ENCODE measurements at places on chromosomes 7 and 10.

- DNase-seq, result no peak
Measured at GRCh38 chr10:119281581-119282071, 74.3 kb downstream of the GRK5 start.

- no peak for DNase-seq
Measured at GRCh38 chr10:9331583-9332008, 1277.1 kb downstream of the GATA3 start.

DNA sequence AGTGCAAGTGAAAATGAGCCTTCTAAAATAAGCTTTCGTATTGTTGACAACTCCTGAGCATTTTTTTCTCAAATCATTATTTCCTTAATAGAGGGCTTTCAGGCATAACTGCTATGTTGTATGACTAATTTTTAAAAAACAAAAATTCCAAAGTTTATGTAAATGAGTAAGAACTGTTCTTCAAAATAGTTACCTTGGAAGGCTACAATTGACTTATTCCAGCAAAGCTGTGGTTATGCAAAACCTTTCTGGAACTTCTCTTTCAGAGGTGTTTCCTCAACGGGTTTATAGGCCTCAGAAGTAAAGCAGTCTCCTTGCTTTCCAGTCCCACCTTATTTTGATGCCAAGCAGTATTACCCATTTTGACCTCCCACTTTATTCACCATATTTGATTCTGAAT, 2.5 kb downstream of the SLC25A28 start:
- DNase-seq, result no peak

DNA sequence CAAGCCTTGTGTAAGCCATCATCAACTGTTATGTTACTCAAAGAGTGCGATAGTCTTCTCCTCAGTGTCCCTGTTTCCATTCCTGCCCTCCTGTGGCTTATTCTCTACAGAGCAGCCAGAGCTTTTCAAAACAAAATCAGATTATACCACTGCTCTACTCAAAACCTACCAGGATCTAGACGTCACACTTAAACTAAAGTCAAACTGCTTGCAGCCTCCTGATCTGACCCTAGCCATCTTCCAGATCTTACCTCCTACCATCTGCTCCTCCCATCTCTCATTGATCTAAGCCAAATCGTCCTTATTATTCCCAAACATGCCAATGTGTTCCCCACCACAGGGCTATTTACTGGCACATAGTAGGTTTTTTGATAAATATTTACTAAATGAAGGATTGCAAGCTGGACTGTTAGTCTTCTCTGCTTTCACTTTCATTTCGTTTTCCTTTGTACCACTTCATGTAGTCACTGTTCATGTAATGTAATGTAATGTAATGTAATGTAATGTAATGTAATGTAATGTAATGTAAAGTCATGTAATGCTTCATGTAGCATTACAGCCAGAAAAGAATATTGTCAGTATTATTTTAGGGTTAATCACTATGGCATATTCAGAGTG, 116.1 kb downstream of the GPR37 start:
- no peak for DNase-seq

GRCh38 chr10:17010363-17011145, 119.1 kb downstream of the CUBN start:
- DNase-seq, result no peak

DNA sequence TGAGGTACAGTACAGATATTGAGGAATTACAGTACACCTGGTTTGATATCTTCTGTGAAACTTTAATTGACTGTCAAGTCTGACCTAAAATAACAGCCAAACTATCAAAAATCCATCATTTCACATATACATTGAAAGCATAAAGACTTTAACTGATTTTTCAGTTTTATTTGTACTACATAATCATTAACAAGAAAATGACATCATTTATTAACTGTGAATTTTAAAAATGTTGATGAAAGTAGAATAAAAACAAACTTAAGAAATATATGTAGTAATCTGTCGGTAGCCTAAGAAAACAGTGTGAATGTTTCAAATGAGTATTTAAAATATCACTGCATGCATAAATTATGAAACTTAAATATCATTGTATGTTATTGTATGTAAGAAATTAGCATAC, 836.7 kb upstream of the GHITM start:
- DNase-seq, result no peak

GRCh38 chr10:94069884-94070283, 76.2 kb downstream of the PLCE1 start:
- no peak for DNase-seq

- no peak for DNase-seq
Measured at GRCh38 chr7:29421010-29421956, 142.4 kb upstream of the PRR15 start.

- no peak for DNase-seq
Measured at GRCh38 chr7:24434972-24435371, 138.3 kb upstream of the PALS2 start.

GRCh38 chr10:103895411-103896186, 22.4 kb downstream of the STN1 start:
- no peak for DNase-seq
